G401 (cell line): ENCODE measurements at places on chromosomes 16 and 17. TPM values are rescaled to one million over a fixed set of nuclear protein-coding genes. Genes with fewer than 3 reads are reported as not detected.

Gene P2RX5
- total RNA-seq, result 1.0 and 12.9 TPM in 2 replicates

Gene CALB2
- 0.14 TPM in 1 of 2 replicates, not detected in the other for total RNA-seq

Gene CHRNE
- not detected in 2 replicates for total RNA-seq

Gene ACSM2A
- total RNA-seq, result not detected in 2 replicates

Gene SDK2
- total RNA-seq, result under 0.01 and 0.10 TPM in 2 replicates

Gene ST6GALNAC2
- total RNA-seq, result 14.3 and 30.6 TPM in 2 replicates

Gene HSD17B1
- total RNA-seq, result 3.5 and 4.4 TPM in 2 replicates

Gene SYNGR3
- total RNA-seq, result 30.5 and 36.7 TPM in 2 replicates

Gene MGAT5B
- total RNA-seq, result 0.80 and 3.7 TPM in 2 replicates

Gene HSD11B2
- total RNA-seq, result not detected in 2 replicates

Gene KRT31
- not detected in 2 replicates for total RNA-seq

Gene TP53TG3B
- total RNA-seq, result not detected in 2 replicates
